ENCODE measurements at places on chromosomes 11 and 22.

- DNase-seq, result no peak
Observed at GRCh38 chr11:108025387-108026080, 16.8 kb downstream of the CUL5 start.

- no peak for DNase-seq
Observed at GRCh38 chr22:42294034-42294985, 23.9 kb upstream of the TCF20 start.

DNA sequence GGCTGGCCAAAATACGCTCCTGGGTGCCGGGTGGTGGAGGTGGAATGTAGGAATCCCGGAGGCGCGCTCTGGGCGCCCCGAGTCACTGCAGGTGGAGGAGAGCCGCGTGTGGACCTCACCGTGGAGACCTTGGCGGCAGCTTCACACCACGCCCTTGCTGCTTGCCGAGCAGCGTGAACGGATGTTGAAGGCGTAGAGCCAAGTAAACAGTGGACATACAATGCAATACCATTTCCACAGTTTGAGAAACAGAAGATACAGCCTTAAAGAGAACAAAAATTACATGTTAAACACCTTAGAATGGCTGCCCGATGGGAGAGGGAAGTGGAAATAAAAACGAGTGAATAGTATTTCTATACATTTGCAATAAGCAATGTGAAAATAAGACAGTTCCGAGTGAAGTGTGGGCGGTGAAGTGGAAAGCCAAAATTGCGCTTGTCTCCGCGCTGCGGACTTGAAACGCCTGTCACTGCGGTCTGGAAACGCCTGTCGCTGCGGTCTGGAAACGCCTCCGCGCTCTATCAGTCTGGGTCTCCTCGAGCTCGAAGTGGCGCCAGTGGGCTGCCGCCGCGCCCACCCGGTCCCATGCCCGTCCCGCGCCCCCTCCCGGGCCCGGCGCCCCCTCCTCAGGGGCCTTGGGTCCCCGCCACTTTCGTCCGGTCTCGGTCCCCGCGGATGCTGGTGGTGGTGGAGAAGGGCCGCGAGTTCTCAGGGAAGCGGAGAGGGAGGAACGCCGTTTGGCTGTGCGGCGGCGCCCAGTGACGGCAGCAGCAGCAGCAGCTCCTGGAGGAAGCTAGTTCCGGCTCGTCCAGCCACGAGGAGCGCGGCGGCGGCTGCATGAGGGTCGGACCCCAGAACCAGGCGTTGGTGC, 1.6 kb downstream of the NCR3LG1 start:
- peak; percentile 66 for DNase-seq

DNA sequence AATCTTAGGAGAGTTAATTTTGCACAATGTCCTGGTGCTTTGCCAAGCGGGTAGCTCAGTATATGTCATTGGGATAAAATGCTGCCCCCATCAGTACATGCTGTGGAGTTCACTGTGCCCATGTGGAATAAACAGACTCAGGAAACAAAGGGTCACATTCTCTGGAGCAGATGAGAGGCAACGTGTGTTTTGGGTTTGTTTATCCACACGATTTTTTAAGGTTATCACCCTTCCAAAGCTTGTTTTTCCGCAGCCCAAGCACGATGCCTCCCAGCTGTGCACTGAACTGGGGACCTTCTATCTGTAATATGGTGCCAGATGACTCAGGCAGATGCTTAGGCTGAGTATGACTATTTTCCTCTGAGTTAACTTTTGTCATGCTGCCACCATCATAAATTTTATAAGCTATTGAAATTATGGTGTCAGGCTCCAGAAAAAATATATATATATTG, 6.5 kb downstream of the OR4D6 start:
- DNase-seq, result no peak

GRCh38 chr11:120842195-120842594, 181.7 kb upstream of the TBCEL start:
- no peak for DNase-seq

Measured in GDM1 (cell line).